ENCODE measurements at places on chromosomes 6 and 20.

DNA sequence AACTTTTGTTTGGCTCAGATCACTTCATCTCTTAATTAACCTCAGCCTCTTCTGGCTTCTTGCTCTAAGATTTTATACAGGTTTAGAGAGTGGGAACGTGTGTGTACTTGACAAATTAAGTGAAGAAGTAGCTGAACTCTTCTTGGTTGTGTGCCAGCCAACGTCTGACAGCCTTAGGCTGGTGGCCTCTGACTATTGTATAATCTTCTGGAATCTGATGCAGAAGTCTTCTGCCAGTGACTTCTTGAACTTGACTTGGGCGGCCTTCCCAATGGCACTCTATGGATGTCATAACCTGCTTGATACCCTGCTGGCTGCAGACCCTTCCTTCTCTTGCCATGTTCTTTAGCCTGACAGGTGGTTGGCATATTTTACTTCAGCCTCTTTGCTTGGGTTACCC is 660.5 kb downstream of the DOK5 start:
- no peak for DNase-seq

DNA sequence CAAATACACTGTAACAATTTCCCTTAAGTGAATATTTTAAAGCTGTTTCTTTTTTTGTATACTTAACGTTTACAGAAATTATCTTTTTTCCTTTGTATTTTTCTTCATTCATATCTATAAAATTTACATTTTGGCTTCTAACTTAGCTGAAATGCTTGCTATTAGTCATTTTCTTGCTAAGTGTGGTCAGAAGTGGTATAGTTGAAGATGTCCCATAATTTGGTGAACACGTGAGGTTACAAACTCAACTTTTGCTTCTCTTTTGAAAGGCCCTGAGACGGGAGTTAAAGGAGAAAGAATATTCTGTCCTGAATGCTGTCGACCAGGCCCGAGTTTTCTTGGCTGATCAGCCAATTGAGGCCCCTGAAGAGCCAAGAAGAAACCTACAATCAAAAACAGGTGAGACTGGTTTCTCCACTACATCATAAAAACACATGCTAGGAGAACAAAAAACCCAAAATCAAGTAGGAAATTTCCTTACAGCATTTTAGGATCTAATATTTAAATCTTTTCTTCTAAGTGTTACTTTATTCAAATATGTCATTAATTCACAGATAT is 445.0 kb downstream of the UTRN start:
- DNase-seq: no peak

GRCh38 chr20:59559863-59560262 is 44.5 kb upstream of the PHACTR3 start:
- no peak for DNase-seq

GRCh38 chr6:18748314-18748713 is 361.2 kb downstream of the RNF144B start:
- no peak for DNase-seq

- DNase-seq: no peak
Measured at GRCh38 chr6:151772446-151772845, 35.0 kb upstream of the ESR1 start.

GRCh38 chr6:31478186-31478950 is 19.6 kb upstream of the MICB start:
- DNase-seq: no peak

- no peak for DNase-seq
Measured at GRCh38 chr6:135647521-135647920, 150.0 kb upstream of the AHI1 start.

DNA sequence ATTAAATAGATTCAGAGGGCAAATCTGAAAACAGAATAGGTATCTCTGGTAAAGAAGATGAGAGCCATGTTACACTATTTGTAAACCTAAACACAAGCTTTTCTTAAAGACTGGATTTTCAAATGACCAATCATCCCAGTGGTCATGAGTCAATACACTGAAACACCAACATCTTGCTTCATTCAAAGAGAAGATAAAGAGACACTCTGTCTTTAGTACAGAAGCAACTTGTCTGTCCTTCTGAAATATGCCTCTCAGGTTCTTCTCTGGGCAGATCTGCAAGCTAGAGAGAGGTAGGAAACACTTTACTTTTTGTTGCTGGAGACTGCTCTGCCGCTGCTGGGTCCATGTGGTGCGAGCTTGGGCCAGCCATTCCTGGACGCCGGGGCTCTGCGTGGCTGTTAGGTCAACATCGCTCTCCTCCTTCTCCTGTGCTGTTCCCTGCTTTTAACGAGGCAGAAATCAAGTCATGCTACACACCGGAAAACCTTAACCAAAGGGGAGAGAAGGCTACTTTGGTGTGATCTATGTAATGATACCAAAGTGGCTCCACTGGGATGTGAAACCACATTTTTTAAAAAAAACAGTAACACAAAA is 368.2 kb downstream of the SYNE1 start:
- no peak for DNase-seq

DNA sequence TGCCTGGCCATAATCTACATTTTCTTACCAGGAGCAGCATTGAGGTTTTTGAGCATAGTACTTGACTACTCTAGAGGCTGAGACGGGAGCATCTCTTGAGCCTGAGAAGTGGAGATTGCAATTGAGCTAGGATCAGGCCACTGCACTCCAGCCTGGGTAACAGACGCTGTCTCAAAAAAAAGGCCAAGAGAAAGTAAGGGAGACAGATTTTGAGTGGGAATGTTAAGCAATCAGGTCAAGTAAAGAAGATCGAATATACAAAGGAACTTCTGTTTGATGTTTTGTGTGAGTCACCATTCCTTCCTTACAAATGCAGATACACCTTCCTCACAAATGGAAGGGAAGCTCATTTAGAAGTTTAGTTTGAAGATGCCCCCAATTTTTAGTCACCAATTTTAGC is 4.4 kb downstream of the PNRC1 start:
- DNase-seq: no peak

GRCh38 chr6:18586133-18586532 is 199.0 kb downstream of the RNF144B start:
- peak; percentile 64 for DNase-seq

GRCh38 chr6:120320481-120321162 is 971.1 kb upstream of the MAN1A1 start:
- DNase-seq: no peak

- DNase-seq: no peak
Measured at GRCh38 chr6:17391976-17392375, 1.4 kb upstream of the CAP2 start.

GRCh38 chr6:38161754-38162492 is 342.4 kb downstream of the ZFAND3 start:
- DNase-seq: no peak

- peak; percentile 98 for DNase-seq
Measured at GRCh38 chr6:113172531-113172966, 684.6 kb upstream of the MARCKS start.

DNA sequence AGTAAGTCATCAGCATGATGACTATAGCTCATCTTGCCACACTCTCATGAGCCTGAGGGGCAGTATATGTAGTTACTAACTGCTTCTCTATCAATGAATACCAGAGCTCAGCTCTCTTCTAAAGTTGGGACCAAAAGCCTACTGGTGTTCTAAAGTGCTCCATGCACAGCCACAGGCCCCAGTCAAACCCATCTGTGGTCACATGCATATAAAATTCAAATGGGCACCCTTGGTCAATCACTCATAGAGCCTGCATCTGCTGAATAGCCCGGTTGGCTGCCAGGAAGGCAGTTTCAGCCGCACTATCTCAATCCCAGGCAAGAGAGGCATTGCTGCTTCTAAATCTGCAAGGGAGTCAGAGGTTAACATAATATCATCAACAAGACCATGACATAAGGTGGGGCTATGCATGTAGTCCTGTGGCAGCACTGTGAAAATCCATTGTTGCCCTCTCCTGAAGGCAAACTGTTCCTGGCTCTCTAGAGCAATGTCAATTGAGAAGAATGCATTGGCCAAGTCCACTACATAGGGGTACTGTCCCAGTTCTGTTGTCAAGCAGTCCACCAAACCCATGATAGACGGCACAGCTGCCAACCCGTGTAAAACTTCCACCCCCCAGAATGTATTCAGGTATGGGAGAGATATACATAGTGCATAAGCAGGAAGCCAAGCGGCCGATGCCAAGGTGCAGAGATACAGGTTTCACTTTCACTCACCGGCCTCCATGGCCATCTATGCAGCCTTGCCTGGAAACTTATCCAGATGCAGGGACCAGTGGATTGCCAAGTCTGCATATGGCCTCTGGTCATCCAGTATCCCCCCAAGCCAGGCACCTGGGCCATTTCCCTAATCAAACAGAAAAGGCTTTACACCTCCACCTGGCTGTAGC is 76.2 kb downstream of the ALDH8A1 start:
- no peak for DNase-seq

DNA sequence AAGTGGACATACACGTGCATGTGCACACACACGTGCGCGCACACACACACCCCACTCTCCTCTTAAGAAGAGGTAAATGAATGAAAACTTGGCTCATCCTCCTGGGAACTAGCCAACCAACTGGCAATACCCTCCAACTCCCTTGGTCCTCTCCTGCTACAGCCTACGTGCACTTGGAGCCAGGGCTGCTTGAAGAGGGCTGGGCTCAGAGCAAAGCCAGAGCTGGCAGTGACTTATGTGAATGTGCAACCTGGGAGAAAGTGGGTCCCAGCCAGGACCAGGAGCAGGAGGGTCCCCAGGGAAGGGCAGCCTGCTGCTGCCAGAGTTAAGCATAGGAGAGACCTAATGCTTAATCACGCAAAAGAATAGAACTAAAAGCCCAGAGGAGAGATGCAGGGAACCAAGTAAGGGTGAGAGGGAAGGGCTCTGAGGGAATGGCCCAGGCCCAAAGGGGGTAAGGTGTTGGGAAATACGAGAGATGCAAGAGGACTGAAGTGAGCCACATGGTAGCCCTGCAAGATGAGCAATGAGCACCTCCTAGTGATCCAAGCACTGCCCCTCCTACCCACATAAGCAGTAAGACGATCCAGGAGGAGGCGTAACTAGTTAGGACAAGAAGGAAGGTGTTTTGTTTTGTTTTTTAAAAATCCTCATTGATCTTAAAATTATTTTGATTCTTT is 24.7 kb downstream of the TRAF3IP2 start:
- DNase-seq: peak; percentile 78

- DNase-seq: peak; percentile 58
Measured at GRCh38 chr6:38871741-38872568, 156.8 kb downstream of the DNAH8 start.

DNA sequence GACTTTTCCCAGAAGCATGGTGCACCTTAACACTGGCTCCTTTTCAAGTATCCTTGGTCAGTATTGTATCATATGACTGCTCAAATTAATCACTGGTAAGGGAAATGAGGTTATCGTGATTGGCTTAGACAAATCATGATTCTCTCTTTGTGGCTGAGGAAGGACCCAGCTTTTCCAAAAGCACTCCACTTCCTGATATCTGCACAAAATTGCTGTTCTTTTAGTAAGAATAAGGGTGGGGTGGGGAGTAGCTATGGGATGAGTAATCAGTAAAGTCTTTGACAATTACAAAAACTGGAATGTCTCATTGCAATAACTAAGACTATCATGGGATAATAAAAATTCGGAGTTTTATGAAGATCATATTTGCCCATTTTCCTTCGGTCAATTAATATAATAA is 9.0 kb upstream of the RIPPLY2 start:
- no peak for DNase-seq

GRCh38 chr6:148599967-148600426 is 146.8 kb upstream of the UST start:
- no peak for DNase-seq

- DNase-seq: no peak
Measured at GRCh38 chr6:166910601-166911000, 45.7 kb downstream of the RNASET2 start.

- peak; percentile 2 for DNase-seq
Measured at GRCh38 chr6:620166-620565, 36.7 kb downstream of the HUS1B start.

DNA sequence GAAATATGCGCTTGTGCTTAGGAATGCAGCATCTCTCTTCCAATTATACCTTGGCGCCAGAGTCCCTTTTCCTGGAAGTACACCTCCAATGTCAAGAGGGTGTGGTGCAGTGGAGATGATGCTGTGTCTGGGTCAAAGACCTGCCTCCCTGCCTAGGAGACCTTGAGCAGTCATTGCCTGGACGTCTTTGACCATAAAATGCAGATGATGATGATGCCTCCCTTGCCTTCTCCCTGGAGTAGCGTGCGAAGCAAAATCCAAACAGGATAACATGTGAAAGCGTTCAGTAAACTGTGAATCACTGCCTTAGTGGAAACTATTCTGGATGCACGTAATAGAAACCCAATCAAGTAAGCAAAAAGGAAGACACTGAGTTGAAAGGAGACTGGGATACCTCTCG is 97.4 kb upstream of the ARMC2 start:
- no peak for DNase-seq

DNA sequence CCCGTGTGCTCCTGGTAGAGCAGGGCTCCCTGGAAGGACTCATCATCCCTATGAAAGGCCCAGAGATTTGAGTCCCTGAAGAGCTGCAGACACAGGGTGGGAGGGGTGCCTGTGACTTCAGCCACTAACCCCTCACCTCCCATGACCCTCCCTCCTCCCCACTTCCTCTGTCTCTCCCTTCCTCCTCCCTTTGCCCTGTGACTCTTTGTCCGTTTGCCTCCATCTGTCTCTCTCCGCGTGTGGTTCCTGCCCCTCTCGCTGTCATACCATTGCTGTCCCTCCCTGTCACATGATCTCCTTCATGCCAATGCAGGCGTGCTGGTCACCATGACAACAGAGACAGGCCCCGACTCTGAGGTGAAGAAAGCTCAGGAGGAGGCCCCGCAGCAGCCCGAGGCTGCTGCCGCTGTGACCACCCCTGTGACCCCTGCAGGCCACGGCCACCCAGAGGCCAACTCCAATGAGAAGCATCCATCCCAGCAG is 19.0 kb downstream of the EPB41L1 start:
- peak; percentile 82 for DNase-seq

DNA sequence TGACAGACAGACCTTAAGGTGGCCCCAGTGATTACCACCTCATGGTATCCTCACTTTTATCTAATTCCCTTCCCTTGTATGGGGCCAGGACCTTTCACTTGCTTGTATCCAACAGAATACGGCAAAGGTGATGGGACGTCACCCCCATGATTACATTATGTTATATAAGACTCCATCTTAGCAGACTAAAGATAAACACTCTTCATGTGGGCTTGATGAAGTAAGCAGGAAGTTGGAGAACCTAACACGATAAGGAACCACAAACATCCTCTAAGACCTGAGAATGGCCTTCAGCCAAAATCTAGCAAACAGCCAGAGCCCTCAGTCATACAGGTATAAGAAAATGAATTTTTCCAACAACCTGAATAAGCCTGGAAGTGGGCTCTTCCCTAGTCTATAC is 8.0 kb downstream of the SLC17A3 start:
- no peak for DNase-seq

GRCh38 chr20:61693055-61693600 is 372.6 kb downstream of the TAF4 start:
- no peak for DNase-seq

DNA sequence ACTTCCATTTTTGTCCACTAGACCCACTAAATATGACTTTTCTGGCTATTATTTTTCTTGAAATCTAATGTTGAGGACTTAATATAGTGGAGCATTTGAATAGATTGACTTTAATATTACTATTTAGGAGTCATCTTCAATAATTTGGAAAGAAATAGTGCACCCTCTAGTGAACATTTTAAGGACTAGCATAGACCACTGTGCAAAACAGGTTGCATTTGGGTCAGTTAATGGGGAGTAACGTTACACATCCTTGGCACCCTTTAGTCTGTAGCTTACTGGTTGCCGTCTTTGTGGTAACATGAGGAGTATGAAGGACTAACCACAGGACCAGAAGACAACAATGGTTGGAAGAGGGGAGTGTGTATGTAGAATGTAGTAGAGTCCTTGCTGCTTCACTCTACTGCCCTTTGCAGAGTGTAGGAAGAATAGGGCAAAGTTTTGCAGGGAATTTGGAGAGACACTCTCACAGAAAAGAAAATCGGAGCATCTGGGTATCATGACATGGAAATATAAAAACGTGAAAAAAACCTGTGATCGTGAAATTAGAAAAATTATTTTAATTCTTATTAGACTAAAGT is 25.2 kb downstream of the RFPL4B start:
- peak; percentile 13 for DNase-seq
